EL (cell line): ENCODE measurements at places on chromosomes 12 and 14.

DNA sequence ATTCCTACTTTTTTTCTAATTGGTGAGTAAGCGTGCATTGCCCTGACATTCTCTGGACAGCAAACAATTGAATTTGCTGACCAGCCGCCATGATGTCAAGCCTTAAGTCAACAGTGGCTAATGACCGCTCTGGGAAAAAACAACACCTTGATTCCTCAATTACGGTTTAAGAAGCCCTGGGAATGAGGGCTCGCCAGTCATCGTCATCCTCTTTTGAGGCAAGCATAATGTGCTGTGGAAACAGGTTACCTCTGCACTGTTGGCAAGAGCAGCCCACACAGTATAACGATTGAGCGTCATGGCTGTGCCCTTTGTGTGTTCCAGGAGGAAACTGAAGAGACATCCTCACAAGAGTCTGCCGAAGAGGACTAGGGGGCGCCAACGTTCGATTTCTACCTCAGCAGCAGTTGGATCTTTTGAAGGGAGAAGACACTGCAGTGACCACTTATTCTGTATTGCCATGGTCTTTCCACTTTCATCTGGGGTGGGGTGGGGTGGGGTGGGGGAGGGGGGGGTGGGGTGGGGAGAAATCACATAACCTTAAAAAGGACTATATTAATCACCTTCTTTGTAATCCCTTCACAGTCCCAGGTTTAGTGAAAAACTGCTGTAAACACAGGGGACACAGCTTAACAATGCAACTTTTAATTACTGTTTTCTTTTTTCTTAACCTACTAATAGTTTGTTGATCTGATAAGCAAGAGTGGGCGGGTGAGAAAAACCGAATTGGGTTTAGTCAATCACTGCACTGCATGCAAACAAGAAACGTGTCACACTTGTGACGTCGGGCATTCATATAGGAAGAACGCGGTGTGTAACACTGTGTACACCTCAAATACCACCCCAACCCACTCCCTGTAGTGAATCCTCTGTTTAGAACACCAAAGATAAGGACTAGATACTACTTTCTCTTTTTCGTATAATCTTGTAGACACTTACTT lies 138.9 kb downstream of the HMGA2 start:
- DNase-seq: no peak

- no peak for DNase-seq
These were observed 272.4 kb downstream of the DPF3 start for GRCh38 chr14:72621387-72622065.

- peak; percentile 42 for DNase-seq
These were observed 31.3 kb upstream of the LALBA start for GRCh38 chr12:48601013-48601756.

- DNase-seq: no peak
These were observed 82.4 kb upstream of the RESF1 start for GRCh38 chr12:31876568-31877424.

GRCh38 chr14:71776471-71777360 lies 155.5 kb upstream of the RGS6 start:
- no peak for DNase-seq

GRCh38 chr12:11688831-11689230 lies 39.4 kb downstream of the ETV6 start:
- peak; percentile 8 for DNase-seq

GRCh38 chr12:51973560-51973959 lies 22.1 kb downstream of the ACVR1B start:
- DNase-seq: no peak
